ENCODE measurements at places on chromosomes 1 and 21.
A peak's percentile ranks its signal among the peaks of the same experiment; 100 is the strongest.

- no peak for DNase-seq
These were observed 188.5 kb downstream of the TM2D1 start for GRCh38 chr1:61536174-61537108.

GRCh38 chr1:3208819-3209200, 139.8 kb downstream of the PRDM16 start:
- no peak for DNase-seq

DNA sequence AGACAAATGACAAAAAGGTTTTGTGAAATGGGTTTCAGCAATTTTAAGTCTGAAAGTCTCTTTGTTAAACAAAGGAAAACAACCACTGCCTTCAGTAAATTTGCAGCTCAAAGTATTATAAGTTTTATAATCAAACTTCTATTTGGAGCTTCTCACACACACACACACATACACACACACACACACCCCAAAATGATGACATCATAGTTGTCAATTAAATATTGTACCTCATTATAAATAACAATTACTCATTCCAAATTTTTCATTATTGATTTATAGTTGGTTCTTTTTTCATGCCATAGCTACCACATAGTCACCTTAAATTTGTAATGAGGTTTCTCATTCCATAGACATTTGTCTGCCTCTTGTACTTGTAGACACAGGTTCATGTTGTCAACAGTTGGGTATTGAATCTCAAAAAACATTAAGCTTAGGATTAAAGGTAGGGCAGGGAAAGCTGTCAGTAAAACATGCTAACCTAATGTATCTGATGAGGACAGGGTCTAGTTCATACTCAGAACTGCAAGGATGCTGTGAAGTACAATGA, 2.4 kb upstream of the SERTAD4 start:
- DNase-seq = no peak

DNA sequence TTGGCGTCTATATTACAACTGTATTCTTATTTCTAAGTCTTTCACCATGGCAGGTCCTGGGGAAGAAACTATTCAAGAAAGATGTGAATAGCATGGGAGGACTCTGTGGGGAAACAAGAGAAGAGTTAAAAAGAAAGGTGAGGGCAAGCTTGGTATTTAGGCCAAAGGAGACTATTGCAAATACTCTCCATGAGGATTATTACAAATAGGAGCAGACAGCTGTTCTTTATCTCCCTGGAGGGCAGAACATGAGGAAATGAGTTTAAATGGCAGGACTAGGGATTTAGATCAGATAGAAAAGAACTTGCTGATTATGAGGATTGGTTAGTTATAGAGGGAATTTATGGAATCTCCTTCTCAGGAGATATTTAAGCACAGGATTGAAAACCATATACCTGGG, 186.8 kb downstream of the CDC7 start:
- DNase-seq = no peak

- no peak for DNase-seq
These were observed 237.1 kb downstream of the TM2D1 start for GRCh38 chr1:61487801-61488200.

DNA sequence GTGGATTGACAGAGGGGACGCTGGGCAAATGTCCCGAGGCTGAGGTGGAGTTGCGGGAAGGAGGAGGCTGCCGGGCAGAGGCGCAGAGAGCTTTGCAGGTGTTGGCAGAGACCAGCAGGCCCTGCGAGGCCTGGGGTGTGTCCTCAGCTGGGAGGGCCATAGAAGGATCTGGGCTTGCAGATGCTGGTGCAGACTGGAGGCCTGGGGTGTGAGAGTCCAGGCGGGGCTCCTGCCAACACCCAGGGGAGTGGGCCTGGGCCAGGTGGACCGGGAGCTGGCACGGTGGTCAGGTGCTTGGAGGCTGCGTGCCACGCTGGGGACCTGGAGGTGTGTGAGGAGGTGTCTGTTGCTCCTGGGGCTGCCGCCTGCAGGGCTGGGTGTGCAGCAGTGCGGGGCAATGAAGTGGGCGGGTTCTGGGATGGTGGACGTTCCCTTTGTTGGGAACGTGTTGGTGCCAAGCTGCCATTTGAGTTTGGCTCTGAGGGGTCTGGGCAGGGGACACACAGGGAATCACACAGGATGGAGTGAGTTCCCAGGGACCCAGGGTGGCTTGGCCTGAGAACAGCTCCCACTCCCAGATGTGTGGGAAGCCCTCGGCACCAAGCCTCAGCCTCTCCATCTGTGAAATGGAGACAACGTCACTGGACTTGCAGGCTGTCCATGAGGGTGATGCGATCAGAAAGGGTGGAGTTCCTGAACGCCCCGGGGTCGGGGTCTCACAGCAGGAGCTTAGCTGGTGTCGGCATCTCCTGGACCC, 39.9 kb upstream of the POFUT2 start:
- no peak for DNase-seq

DNA sequence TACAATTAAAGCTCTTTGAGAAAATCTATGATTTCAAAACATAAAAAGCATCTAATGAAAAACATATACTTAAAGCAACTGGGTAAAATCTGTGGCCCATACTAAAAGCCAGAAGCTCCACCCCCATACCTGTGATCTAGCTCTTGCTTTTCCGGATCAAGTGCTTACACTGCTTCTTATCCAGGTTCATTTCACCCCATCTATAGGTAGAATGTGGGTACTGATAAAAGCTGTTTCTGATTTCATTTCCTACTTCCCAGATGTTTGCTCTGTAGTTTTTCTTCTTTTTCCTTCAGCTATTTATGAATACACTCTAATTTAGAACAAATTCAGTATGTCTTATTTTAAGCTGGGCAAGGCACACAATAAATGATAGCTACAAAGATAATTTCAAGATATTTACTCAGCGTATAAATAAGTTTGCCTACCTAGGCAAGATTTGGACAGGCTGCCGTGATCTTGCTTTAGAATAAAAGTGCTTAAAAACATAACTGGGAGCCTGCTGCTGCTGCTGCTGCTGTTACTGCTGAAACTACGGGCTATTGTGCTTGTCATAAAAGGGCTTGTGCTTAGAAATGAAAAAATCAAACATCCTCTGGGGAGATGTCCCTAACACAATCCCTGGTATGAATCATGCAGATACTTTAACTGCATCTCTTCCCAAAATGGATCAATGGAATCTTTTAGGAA, 2.1 kb downstream of the SIPA1L2 start:
- peak; percentile 76 for DNase-seq

DNA sequence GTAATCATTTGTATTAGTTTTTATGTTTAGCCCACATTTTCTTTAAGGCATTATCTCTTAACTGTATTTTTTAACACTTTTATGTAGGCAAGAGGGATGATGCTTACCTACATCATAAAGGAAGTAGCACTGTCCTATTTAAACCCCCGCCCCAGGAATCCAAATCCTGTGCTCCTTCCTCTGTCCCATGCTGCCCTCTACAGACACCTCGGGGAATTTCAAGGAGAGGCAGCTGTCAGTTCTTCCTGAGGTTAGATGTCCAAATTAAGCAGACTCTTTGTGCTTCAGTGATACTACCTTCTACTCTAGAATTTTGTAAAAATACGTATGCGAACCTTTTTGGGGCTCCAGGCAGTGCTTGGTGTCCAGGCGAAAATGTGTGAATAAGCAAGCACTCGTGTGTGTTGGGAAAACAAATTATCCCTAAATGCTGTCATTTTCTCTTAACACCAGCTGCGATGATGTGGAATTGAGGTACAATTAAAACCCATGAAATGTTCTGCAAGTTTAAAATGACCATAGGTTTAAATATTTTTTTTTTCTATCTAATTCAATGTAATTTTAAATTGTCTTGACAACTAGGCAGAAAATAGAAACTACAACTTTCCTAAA, 19.2 kb downstream of the CRCT1 start:
- peak; percentile 48 for DNase-seq

DNA sequence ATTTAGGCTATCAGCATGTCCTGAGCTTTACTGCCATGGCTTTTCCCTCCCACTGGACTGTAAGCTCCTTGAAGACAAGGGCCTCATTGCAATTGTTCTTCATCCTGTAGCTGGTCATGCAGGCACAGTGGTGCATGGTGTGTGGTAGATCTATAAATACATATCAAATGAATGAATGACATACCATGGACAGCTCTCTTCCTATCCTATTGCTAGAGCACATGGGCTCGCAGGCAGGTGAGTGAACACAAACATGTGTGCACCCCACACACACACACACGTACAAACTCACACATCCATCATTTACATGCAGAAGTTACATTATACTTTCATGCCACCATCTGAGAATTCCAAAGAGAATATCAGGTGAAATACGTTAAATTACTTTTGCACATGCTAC, 172.9 kb upstream of the RUNX1 start:
- DNase-seq = peak; percentile 53

DNA sequence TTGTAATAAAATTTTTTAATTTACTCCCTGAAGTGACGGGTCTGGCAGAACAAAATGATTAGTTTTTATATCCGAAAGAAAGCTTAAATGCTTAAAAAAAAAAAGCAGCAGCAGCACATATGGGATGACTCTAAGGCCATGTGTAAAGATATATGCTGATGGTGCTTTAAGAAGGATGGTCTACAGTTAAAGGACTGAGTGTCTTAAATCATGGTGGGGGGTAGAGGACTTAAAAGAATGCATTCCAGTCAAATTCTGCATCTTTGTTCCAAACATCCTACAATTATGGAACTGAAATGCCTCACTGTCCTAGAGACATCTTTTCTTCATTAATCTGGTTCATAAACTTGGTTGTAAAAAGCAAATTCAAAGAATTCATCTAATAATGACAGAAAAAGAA, 7.0 kb downstream of the KDM5B start:
- DNase-seq = no peak

- no peak for DNase-seq
These were observed 184.2 kb downstream of the SLC44A5 start for GRCh38 chr1:75426688-75427087.

GRCh38 chr1:186473047-186473446, 12.1 kb upstream of the PDC start:
- no peak for DNase-seq

DNA sequence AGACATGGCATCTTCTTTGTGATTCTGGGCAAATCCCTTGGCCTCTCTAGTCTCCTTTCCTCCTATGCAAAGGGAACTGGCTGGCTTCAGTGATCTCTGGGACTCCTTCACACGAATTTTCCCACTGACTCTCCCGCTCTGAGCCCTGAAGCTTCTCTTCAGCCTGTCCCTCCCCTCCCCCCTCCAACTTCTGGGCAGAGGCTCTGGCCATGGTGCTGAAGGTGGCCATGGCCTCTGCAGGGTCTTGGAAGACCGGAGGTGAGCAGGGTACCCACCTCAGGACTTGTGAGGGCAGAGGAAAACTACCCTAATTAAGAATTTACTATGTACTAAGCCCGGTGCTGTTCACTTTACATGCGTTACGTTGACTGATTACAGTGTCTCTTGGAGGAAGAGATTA, 29.4 kb upstream of the POU3F1 start:
- DNase-seq = peak; percentile 63

GRCh38 chr1:87314091-87314490, 14.6 kb upstream of the LMO4 start:
- DNase-seq = no peak

- no peak for DNase-seq
These were observed 358.4 kb downstream of the NTNG1 start for GRCh38 chr1:107499139-107499744.

Measured in T47D (cell line).